ENCODE measurements at places on chromosomes 12 and 14.
A peak's percentile ranks its signal among the peaks of the same experiment; 100 is the strongest.

DNA sequence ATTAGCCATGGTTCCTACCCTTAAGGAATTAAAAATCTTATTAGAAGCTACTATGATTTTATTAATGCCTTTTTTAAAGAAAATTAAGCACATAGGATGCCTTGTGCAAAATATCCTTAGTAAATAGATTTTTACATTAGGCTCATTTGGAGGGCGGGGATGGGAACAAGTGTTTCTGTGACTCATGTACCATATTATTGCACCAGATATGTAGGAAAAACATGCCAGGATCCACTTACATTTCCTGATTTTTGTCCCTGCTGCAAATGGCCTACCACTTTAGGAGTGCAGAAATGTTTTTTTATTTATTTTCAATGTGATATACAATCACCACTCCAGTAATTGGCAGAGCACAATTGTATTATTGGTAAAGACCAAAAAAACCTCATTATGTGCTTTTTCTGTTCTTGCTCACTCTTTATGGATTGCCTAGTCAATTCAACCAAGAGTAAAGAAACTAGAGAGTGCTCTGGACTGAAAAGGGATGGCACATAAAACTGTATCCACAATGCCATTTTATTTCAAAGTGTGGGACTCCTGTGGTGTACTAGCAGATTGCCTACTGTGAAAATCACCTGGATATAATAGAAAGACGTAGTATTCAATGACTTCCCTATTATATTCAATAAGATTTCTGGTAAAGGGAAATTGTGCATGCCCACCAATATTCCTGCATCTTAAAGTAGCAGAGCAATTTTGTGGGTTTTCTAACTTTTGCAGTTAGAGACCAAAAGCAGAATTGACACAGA is 86.9 kb downstream of the ANO6 start:
- no peak for DNase-seq

DNA sequence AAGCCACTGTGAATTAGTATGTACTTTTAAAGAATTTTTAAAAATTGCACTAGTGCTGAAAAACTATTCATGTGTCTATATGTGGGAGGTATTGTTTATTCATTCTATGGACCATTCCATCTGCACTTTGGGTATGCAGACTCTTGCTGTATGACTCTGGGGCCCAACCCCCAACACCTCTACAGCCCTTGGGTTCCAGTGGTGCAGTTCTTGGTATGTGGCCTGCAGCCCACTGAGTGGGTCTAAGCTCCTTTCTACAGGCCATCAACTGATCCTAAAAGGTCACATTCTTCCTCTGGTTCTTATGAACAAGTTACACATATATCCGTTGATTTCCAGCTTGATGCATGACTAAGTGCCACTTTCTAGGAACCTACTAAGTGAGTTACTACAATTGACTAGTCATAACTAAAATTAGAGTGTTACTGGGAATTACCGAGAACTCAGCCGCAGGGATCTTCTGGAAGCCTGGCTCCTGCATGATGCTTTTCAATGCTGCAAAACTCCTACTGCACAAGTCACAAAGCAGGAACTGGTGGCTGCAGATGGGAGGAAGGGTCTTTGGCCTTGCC is 62.4 kb upstream of the MED13L start:
- DNase-seq: no peak

- DNase-seq: no peak
These were observed 18.2 kb upstream of the RD3L start for GRCh38 chr14:103960457-103961055.

- no peak for DNase-seq
These were observed 26.4 kb upstream of the SLC7A8 start for GRCh38 chr14:23209651-23210423.

DNA sequence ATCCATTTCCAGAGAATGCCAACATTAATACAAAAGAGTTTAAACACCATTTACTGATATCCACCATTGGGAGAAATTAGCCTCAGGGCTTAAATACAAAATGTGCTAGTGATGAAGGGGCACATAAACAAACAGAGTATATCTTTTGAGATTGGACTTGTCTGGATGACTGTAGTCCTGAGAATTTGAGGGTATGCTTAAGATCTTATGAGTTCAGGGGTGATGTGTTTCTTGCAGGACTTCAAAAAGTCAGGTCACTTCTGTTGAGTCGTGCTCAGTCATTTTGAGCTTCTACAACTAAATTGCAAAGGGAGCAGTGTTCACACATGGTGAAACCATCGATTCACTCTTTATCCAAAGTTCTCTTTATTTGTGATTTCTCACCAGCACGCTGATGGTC is 425.7 kb downstream of the ATP23 start:
- no peak for DNase-seq

DNA sequence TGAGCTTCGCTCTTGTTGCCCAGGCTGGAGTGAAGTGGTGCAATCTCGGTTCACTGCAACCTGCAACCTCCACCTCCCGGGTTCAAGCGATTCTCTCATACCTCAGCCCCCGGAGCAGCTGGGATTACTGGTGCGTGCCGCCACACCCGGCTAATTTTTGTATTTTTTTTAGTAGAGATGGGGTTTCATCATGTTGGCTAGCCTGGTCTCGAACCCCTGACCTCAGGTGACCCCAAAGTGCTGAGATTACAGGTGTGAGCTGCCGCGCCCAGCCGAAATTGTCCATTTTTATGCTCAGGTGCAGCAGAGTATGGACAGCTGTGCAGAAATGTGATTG is 19.2 kb upstream of the CYP46A1 start:
- DNase-seq: no peak

GRCh38 chr14:24920265-24921075 is 129.5 kb downstream of the STXBP6 start:
- no peak for DNase-seq

DNA sequence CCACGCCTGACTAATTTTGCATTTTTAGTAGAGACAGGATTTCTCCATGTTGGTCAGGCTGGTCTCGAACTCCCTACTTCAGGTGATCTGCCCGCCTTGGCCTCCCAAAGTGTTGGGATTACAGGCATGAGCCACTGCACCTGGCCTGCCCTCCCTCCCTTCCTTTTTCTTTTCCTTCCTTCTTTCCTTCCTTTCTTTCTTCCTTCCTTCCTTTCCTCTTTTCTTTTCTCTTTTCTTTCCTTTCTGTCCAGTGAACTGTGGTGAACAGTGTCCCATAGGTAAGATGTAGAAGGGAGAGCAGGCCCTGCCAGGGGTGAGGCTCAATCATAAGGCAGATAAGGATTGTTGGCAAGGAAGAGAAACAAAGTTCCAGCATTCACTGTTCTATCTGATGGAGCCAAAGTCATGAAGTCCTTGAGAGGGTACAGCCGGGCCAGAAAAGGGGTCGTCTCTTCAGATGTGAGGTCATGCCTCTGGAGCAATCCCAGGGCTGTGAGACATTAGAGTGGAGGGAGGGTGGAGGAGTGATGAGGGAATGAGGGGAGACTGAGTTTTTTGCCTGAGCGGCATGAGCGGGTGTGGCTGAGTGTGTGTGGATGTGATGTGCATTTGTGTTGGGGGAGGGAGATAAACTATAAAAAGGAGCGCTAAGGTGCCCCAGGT is 4.2 kb upstream of the MLF2 start:
- no peak for DNase-seq

GRCh38 chr12:56193025-56193578 is 3.8 kb upstream of the SMARCC2 start:
- peak; percentile 54 for DNase-seq

GRCh38 chr14:95515080-95515489 is 1.4 kb downstream of the SYNE3 start:
- DNase-seq: no peak

DNA sequence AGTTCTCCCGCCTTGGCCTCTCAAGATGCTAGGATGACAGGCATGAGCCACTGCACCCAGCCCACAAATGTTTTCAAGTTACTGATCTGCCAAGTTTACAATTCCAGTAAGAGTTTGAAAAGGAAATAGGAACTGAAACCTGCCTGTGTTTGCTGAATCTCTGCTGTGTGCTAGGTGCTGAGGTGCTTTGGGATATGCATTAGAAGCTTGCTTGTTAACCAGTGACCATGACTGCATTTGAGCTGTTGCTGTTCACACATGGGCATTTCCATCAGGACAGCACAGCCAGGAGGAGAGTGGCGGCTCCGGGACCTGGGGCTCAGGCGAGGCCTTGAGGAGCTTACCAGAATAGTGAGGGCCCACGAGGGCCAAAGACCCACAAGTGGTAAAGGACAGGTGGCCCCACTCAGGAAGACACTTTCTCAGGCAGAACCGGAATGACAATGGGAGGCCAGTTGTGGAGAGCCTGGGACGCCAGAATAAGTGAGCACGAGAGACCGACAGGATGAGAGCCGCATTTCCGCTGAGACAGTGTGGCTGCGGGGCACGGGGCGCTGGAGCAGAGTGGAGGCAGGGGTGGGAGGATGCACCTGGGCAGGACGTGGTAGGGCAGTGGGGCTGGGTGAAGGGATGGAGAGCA is 54.5 kb upstream of the MMP17 start:
- no peak for DNase-seq

- no peak for DNase-seq
These were observed 1.5 kb upstream of the ZNF641 start for GRCh38 chr12:48352157-48352760.

GRCh38 chr14:22282417-22282816 is 306.6 kb downstream of the DAD1 start:
- DNase-seq: no peak

DNA sequence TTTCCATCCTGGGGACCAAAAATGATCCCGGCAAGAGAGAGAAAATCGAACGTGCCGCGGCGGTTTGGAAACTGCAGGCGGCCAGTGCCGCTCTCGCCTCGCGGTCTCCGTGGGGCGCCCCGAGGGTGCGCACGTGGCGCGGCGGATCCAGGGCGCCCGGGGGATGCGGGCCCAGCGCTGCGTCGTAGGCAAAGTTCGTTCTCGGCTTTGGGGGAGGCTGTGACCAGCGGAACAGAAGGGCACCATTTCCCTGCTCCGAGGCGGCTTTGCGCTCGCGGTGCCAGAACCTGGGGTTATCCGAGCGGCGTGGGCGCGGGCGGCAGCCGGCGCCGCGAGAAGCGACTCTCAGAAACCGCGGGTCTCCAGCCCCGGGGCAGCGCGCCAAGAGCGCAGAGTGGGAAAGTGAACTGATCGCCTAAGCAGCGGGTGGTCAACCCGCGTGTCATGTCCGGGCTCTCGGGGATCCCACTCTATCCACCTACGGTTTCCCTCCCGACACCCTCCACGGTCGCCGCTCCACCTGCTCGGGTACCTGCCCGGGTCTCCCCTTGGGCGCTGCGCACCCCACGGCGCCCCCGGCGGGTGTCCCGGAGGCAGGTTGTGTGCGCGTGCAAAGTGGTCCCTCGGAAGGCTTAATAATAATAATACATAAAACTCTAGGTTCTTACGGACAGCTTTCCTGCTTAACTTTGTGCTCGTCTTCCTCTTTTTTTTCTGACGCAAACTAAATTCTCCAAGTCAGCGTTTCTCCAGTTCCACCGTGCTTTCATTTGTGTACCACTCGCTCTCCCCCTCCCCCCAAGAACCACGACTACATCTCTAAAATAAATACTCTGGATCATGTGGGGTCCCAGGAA is 1.2 kb downstream of the ESRRB start:
- DNase-seq: no peak

DNA sequence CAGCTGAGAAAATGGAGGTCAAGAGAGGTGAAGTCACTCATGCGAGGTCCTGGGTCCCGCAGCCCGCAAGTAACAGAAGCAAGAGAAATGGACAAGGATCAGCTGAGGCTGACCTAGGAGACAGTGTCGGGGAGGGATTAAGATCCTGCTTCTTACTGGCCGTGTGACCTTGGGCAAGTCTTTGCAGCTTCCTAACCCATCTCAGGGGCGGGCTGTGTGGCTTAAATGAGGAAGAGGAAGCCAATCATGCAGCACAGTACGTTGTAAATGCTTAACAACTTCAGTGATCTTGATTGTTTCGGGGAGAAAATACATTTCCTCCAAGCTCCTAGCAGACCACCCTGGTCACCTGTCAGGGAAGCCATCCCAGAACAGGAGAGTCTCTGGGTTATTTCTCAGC is 7.1 kb upstream of the PGF start:
- DNase-seq: no peak

DNA sequence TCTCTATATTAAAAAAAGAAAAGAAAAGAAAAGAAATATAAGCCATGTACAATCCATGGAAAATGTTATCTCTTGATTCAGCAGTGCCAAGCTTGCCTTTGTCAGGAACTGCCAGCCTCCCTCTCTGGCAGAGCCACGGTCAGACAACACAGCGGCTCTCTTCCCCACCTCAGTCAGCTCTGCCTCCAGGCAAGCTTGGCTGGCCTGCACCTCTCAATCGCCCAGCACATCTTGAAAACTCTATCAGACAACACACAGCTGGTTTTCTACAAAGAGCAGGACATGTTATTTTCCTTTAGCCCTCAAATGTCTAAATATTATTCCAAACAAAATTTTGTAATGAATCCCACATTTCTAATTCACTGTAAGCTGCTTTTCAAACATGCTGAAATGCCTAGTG is 20.0 kb upstream of the GCH1 start:
- DNase-seq: no peak

GRCh38 chr14:64465831-64466554 is 694 bp downstream of the AKAP5 start:
- peak; percentile 2 for DNase-seq

GRCh38 chr14:105203057-105203531 is 22.0 kb upstream of the NUDT14 start:
- DNase-seq: no peak

- DNase-seq: no peak
These were observed 100.8 kb downstream of the TAOK3 start for GRCh38 chr12:118271770-118272417.

DNA sequence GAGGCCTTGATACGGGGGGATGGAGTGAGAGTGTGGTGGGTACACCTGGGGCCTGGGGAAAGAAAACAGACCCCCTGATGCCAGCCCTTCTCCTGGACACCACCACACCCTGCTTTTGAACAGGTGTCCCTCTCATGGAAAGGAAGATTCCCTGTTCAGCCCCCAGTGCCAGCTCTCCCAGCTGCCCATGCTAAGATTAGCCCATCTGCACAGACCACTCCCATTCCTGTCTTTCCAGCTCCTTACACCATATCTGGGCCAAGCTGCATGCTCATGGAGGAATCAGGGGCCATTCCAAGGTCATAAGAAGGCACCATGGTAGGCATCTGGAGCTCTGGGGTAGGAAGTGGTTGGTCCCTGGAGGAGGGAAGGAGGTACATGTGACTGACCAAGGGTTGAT is 9.6 kb downstream of the NAB2 start:
- no peak for DNase-seq

- no peak for DNase-seq
These were observed 12.9 kb upstream of the SLC24A4 start for GRCh38 chr14:92309968-92310530.

DNA sequence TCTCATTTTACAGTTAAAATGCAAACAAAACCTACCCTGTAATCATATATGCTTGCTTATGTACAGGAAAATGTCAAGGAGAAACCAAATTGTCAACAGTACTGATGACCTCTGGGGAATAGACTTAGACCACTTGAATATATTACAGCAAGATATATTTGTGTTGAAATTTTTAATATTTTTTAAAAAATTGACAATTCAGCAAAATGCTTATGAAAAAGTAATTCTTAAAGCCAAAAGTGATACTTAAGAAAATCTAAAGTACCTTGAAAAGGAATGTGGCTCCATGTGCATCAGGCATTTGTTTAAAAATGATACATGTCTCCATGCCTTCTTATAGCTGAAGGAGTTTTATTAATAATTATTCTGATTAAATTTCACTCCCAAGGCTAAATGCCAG is 49.2 kb downstream of the PTPN21 start:
- DNase-seq: no peak

GRCh38 chr12:15044471-15044870 is 71.6 kb downstream of the PDE6H start:
- no peak for DNase-seq
